GM12878 (cell line): ENCODE measurements at places on chromosomes 7 and 10. TPM values are rescaled to one million over a fixed set of nuclear protein-coding genes. Genes with fewer than 3 reads are reported as not detected.

SPDYE1 gene
- not detected in 2 replicates for total RNA-seq

DNA sequence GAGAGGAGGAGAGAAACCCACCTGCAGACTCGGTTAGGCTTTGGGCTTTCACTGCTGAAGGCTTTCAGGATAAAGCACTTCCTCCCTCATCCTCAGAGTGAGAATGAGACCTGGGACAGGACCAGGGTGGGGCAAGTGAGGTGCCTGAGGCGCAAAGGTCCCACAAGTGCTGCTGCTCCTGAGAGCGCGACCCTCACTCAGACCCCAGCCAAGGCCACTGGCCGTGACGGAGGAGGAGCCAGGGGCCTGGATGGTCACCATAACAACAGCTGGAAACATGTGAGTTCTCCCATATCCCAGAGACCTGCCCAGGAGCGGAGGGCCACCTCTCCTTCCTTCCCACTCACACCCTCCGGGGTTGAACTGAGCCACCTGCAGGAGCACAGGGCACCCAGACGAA lies 46.9 kb upstream of the MKRN1 start:
- no peak for DNase-seq

DNA sequence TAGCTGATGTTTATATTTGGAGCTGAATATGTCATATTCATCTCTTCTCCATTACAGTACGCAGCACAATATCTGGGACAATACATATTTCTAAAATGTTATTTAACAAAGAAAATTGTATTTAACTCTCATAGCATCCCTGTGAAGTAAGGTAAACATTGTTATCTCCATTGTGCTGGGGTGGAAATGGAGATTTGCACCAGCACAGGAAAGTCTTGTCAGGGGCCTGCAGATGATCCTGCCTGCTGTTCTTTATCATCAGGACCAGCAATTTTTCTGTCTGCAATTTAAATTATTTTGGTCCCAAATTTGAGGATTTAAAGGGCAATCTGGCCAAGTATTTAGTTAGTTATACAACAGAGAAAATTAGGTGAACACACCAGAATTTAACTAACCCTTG lies 144.4 kb downstream of the CPED1 start:
- DNase-seq, result no peak

DNA sequence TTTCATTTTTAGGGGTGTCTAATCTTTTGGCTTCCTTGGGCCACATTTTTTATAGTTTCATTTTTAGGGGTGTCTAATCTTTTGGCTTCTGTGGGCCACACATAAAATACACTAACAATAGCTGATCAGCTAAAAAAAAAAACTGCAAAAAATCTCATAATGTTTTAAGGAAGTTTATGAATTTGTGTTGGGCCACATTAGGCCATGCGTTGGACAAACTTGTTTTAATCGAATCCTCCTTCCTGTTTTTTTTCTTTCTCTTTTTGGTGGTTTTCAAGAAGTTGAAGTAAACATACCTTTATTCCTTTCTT lies 37.4 kb downstream of the ZNRF2 start:
- DNase-seq, result no peak

- DNase-seq, result no peak
These were observed at the start of gene UPP1 for GRCh38 chr7:48089046-48090003. TSS of gene UPP1 (plus strand) at chr7:48089265. CDS start at chr7:48094784, 5,519 bp downstream.

GRCh38 chr10:6563075-6563474 lies 17.0 kb downstream of the PRKCQ start:
- no peak for DNase-seq
